ENCODE measurements at places on chromosomes 2 and 18. TPM values are rescaled to one million over a fixed set of nuclear protein-coding genes. Genes with fewer than 3 reads are reported as not detected.
A peak's percentile ranks its signal among the peaks of the same experiment; 100 is the strongest.

DNA sequence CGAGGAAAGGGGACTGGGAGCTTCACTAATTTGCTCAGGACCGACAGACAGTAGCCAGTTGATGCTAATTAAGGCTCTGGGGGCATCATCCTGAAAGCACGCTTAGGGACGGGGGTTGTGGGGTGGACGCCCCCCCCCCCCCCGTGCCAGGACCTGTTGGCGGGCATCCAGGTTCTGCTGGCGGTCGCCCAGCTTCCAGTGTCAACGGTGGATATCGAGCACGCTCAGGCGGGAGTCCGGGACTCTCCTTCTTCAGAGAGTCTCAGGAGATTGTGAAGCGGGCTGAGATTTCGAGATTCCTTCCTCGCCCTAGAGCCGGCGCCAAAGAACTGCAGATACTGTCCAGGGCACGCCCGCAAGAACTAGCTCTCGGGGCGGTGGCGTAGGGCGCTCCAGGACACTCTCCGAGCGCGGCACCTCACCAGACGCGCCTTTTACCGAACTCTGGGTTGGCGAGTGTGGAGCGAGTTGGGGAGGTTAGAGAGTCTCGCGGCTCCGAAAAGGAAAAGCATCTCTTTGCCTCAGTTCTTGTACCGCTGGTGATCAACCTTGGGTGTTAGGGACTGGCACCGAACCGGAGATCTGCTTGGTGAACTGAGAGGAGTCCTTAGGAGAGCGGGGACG, 5.6 kb downstream of the RAX start:
- DNase-seq: peak; percentile 21

- DNase-seq: no peak
These were observed 19.4 kb downstream of the SIX3 start for GRCh38 chr2:44960871-44961270.

ZNF385B gene
- total RNA-seq: 0.72 TPM

- peak; percentile 71 for DNase-seq
These were observed 24.1 kb downstream of the PSMG2 start for GRCh38 chr18:12726774-12727550.

RNF152 gene
- total RNA-seq: 19.3 TPM

GRCh38 chr18:5519448-5520298, 24.1 kb downstream of the EPB41L3 start:
- peak; percentile 88 for DNase-seq

MAIP1 gene
- total RNA-seq: 12.8 TPM

DNA sequence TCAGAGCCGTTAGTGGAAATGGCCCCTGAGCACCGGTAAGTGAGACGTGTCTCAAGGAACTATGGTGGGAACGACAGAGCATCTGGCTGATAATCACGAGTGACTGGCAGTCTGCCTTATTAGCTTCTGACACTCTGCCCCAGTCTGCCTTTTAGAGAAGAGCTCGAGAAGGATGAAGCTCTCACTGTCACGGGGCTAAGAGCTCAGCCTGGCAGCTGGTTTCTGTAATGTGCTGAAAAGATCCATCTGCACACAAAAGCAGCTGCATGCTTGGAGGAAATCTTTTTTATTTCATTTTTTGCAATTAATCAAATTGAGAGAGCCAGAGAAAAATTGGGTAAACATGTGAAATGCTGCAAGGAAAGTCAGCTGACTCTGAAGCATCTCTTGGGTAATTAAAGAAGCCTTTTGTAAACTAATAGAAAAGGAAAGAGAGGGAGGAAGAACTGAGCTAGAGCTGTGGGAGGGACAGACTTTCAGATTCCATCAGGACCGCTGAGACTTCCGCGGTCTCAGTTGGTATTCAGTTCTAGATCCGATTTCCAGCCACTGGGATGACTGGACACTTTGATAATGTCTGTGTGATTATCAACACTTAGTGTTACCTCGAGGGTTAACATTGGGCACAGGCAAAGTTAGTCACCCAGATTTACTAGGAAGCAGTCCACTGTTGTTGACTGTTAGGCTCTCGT, 24.4 kb downstream of the MBP start:
- peak; percentile 93 for DNase-seq

DNA sequence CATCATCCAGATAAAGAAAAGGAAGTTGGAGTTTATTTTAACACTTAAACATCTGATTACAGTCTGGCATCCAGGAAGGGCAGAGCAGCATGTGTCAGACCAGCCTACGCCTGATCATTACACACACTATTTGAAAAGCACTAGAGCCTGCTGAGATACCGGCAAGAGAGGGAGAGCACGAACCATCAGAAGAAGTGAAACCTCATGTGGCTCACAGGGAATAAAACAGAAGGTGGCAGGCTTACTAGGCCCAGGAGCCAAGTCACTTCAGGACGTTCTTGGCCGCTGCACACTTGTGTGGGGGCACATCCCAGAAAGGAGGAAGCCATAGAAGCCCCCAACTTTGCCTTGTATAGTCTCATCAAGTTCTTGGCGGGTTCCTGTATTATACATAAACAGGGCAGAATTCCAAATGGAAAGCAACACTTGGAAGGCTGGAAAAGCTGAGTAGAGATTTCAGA, 105.5 kb downstream of the UGGT1 start:
- no peak for DNase-seq

DNA sequence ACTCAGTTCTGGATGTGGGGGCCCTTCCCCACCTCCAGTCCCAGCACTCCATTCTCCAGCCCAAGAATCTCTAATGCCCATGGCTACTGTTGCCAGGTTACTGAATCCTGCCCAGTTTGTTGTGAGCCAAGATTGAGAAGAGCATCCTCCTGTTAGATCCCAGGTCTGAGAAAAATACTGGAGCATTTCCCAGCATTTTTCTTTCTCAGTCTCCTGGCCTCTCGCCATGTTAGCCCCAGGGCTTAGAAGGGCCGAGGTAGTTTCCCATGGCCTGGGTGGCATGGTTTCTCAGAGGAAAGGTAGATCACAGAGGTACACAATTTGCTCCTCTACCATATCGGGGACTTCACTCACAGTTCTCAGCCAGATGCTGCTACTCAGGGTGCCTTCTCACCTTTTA, 135.7 kb downstream of the OTX1 start:
- no peak for DNase-seq

GYPC gene
- 113 TPM for total RNA-seq

DNA sequence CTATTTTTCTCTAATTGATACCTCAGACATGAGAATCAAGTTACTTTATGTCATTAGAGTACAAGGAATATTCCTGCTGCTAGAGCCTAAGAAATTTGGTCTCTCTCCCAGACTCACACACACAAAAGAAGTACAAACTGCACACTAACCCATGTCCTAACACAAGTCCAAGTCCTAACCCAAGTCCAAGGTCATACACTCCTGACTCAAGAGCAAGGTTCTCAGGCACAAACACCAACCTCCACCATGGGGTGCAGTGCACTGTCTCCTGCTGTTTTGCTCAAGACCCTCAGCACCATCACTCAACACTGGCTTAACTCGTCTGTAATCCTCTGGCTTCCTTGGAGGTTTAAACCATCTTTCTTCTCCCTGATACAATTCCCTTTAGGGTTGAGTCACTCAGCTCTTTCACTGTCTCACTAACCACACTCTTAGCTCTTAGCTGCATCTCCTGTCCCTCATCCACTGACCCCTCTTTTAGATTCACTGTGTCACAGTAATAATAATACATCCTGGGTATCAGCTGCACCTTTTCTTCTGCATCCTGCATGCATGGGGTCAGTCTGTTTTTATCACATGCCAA, 129.8 kb downstream of the BCL2L11 start:
- DNase-seq: peak; percentile 49

DNA sequence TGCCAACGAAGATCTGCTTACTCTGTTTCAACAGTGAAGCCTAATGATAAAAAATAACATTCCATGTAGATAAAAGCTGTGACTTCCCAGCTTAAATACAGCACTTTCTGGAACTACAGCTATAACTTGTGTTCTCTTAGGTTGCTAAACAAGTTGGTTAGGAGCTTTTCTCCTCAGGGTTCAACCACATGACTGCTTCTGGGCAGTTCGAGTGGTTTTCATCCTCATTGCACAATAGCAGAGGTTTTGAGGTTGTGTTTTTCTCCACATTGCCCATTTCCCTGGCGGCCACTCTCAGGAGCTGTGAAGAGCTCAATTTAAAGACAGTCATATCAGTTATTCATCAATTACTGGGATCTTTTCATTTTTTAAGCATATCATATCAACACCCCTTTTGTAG, 102.2 kb upstream of the CYP1B1 start:
- peak; percentile 67 for DNase-seq

GRHL1 gene
- total RNA-seq: 13.2 TPM

DNA sequence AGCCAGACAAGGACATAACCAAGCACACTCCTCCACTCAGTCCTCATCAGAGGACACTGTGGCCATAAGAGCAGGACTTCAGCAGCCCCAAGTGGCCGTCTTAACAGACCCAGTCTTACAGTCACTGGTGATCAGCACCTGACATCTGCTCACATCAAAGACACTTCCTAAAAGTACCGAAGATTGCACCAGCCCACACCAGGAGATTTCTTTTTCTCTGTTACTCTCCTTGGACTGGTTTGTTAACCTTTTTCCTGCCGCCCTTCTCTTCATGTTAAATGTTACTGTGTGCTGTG, 44.1 kb downstream of the MRPS5 start:
- DNase-seq: no peak

RNF144A gene
- total RNA-seq: 5.8 TPM

DNA sequence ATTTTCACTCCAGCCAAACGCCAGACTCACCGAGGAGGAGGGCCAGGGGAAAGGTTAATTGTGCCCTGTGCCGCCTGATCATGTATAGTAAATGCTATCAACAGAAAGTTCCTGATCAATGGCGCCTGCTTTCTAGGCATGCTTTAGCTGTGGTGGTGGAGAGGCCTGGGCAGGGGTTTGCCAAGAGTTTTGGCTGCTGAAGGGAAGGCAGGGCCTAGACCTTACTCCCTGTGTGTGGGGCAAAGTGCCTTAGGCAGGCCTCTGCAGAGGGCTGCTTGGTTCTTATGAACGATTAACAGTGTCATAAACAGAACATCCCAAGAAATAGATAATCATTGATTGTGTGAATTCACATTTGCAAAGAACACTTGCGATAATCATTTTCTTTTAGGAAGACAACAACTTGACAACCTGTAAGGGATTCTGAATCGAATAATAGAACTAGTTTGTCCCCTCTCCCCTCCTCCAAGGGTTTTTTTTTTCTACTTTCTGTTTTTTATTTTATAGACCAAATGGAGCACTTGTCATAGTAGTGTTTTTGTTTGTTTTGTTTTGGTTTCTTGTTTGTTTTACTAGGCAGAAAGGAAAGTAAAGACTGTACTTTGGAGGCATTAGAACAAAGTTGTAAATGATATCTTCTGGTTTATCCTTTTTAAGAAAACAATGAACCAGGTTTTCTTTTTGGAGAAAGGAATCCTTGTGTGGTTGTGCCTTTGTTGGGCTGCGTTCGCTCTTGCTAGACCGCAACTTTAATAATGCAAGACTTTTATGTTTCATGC, 6.5 kb downstream of the TSHZ1 start:
- DNase-seq: no peak

GRCh38 chr18:48863432-48864065, 87.2 kb downstream of the SMAD7 start:
- no peak for DNase-seq

DNA sequence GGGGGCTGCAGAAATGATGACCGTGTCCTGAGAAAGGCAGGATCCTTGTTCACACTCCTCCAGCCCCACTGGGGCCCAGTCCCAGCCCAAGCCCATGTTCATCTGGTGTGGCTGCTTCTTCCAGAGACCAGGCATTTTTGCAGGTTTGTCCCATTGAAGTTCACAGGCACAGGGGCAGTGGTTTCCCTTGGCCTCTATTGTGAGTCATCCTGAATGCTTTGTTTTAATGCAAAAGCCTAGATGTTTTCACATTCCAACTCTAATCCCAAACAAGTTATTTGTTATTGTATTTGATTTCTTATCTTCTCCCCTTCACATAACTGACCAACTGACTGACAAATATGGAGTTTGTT, 426.4 kb upstream of the ID2 start:
- no peak for DNase-seq

- no peak for DNase-seq
These were observed 366.7 kb downstream of the FIGN start for GRCh38 chr2:163369111-163369510.

DNA sequence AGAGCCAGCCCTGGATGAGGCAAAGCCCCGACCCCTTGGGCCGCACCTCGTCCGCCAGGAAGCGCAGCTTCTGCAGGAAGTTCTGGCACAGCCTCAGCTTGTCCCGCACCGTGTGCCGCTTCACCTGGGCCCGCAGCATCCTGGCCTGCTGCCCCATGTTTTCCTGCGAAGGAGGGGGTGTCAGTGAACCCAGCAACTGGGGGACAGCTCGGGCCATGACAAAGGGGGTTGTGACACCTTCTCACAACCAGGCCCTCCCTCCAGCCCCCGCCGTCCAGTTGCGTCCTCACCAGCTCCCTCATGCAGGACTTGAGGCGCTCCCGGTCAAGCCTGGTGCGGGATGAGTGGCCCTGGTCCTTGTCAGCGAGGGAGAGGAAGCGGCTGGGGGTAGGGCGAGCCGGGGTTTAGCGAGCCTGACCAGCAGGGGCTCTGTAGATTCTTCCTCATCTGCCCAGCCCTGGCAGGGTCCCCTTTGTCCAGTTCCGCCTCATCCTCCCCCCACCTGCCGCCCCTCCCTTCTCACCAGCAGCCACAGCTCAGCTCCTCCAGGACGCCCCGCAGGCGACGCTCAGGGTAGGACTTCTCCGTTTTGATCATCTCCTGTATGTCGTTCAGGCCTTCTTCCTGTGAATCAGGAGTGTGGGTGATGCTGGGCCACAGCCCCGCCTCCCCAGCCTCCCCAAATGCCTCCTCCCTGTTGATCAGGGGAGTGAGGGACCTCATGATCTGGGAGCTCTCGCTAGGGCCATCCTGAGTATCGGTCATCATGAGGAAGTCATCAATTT, 606 bp downstream of the OTOF start:
- DNase-seq: no peak

DNA sequence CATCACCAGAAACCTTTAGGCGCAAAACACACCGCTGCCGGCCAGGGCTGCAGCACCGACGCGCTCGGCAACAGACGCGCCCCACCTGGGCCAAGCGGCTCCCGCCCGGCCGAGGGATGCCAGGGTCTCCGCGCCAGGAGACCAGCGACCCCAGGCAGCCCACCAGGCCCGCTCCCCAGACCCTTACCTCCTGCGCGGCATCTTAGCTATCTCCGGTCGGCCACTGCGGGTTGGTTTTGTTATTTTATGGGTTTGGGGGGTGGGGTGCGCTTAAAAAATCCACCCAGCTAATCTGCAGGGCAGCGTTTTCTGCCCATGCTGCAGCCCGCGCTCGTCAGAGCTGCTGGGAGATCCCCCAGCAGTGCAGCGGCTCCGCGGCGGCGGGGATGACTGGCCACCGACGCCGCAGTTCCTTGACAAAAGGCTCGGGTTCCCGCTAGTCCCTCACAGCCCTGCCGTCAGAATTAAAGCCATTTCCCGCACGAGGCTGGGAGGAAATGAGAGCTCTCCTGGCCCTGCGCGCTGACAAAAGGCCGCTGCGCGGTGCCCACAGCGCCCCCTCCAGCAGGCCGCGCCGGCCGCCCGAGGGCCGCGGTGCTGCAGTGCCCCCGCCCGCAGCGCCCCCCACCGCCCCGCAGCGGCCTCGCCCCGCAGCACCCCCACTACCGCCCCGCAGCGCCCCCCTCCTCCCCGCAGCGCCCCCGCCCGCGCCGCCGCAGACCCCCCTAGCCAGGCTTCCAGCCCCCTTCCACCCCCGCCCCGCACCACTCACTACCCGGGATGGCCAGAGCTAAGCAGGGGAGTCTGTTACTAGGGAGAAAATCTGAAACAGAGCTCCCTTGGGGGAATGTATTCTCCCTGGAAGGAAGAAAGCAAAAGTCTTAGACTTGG, at the start of gene ADD2:
Gene ADD2 (minus strand): TSS at position 502 of the 891 bp plus-strand sequence. CDS start 61,792 bp downstream, outside the sequence.
- peak; percentile 57 for DNase-seq

FOXD4L1 gene
- total RNA-seq: 0.96 TPM

NYAP2 gene
- 0.96 TPM for total RNA-seq

GRCh38 chr18:44876024-44876423, 195.3 kb downstream of the SETBP1 start:
- no peak for DNase-seq

- DNase-seq: no peak
These were observed 65.3 kb upstream of the AMMECR1L start for GRCh38 chr2:127951026-127951425.

GREB1L gene
- total RNA-seq: 14.9 TPM
